ENCODE measurements at places on chromosomes 3 and 15.
A peak's percentile ranks its signal among the peaks of the same experiment; 100 is the strongest.

DNA sequence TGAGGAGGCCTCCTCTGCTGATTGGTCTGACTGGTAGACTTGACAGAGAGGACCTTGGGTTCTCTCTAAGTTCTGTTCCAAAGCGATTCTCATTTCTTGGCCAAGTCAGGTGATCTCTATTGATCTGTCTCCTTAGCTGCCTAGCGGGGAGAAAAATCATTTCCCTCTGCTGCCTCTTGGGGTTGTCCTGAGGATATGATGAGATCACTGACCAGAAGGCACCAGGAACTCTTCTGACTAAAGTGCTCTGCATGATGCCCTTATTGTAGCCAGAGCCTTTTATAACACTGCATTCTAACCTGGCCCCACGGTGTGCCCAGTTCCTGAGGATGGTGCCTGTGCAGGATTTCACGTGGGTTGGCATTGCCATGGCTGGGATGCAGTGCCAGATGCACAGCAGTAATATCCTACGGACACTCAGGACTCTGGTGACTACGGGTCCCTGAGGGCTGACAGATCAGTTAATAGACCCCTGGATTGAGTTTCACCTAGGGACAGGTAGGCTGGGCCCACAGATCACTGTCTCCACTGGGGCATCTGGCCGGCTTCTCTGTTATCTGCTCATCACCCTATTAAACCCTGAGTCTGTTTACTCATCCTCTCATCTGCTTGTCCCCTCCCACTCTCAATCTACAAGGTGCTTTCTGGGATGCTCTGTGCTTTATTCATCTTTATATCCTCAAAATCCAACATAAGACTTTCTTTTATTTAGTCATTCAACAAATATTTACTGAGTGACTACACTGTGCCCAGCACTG is 3.9 kb upstream of the HEG1 start:
- no peak for DNase-seq

GRCh38 chr3:55719508-55719907 is 232.4 kb upstream of the WNT5A start:
- DNase-seq = peak; percentile 78

- DNase-seq = peak; percentile 59
These were observed 666 bp downstream of the SNX33 start for GRCh38 chr15:75648156-75649000.

GRCh38 chr3:73432023-73432705 is 192.6 kb downstream of the PDZRN3 start:
- peak; percentile 56 for DNase-seq

GRCh38 chr3:33170531-33170930 is 48.1 kb downstream of the SUSD5 start:
- DNase-seq = no peak

DNA sequence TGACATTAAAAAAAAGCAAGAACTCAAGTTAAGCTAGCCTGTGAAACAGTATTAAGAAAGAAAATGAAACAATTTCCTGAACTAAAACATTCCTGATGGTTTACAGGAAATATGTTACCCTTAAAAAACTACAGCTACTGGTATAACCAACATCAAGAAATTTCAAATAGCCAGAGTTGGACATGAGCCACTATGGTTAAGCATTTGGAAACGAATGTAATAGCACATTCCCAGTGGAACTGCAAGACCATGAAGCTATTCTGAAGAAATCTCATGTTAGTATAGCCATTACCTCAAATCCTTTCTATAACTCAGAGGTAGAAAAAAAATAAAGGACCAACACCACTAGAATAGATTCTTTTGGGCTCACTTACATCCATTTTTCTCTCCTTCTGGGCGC is 30.2 kb downstream of the CPNE4 start:
- peak; percentile 93 for DNase-seq

DNA sequence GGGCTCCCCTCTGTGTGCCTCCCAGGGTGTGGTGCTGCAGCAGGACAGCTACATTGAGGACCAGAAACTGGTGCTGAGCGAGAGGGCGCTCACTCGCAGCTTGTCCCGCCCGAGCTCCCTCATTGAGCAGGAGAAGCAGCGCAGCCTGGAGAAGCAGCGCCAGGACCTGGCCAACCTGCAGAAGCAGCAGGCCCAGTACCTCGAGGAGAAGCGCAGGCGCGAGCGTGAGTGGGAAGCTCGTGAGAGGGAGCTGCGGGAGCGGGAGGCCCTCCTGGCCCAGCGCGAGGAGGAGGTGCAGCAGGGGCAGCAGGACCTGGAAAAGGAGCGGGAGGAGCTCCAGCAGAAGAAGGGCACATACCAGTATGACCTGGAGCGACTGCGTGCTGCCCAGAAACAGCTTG is 53.7 kb downstream of the KLHL25 start:
- no peak for DNase-seq

All from fibroblast of skin of scalp (primary cell).